Stimulated activated memory B cell treated with anti-CD40 and anti-IgM and Interleukin-4, amounts not matched to agents 10 μg/mL and 1 μg/mL and 100 μg/mL, for 72 hours (primary cell): ENCODE measurements at places on chromosomes 12 and 14.

DNA sequence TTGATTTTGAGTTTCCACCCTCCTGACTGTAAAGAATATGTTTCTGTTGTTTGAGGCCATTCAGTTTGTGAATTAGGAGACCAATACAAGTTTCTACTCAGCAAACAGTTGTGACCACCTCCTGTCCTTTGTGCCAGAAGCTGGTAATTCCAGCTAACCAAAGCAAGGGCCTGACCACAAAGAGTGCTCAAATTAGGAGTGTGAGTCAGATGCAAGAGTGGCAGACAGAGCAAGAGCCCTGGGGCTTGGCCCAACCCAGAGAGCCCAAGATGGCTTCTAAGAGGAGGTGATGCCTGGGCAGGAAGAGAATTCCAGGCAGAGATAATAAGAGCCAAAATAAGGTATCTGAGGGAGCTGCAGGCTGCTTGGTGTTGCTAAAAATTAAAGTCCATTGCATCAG is 77.7 kb upstream of the C14orf132 start:
- no peak for ATAC-seq

DNA sequence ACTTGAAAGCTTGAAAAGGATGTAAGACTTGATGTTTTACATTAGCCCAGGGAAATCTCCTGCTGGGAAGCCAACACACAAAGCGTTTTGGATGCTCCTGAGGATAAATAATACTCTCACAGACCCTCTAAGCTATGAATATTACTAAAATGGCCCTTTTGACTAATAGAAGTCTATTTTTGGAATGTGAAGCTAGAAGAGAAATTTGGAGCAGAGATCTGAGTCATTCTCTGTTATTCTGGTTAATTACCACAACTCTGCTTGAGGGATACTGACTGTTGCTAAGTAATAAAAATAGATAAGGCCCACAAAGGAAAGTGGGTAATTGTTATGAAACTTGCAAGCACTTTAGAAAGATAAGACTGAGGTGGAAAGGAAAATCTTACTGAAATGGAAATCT is 346.2 kb upstream of the STXBP6 start:
- no peak for ATAC-seq

DNA sequence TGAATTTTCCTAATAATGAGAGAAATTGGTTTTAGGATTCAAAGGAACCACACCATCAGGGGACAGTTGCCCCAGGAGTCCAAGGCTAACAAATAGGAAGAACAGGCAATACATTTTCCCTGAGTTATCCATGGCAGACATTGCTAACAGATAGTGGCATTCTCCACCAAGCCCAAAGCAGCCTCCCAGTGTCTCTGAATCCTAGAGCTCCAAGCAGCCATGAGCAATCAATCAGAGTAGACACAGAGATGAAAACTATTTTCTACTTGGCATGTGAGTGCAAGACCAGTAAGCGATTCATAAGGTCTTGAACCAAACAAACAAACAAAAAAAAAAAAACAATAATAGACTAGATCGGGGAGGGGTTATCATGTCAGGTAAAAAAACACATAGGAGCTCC is 515.7 kb downstream of the MED13L start:
- no peak for ATAC-seq

- no peak for ATAC-seq
Observed at GRCh38 chr14:103136388-103137271, 13.4 kb downstream of the TNFAIP2 start.

DNA sequence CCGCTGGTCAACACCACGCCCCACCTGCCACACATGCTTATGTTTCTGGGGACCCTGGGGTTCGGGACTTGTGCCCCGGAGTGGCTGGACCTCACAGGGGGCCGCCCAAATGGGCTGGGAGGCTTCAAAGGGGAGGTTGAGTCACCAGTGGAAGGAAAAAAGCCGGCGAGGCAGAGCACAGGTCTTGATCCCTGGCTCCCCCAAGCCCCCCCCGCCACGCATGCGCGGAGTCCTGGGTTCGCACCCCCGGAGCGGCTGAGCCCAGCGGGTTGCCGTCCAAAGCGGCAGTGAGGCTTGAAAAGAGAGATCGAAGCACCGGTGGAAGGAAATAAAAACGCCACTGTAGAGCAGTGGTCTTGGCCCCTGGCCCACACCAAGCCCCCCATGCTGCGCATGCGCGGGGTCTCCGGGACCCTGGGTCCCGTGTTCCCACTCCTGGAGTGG is 313.5 kb downstream of the ALG10 start:
- ATAC-seq, result no peak

GRCh38 chr12:45468751-45469615 is 253.1 kb downstream of the ANO6 start:
- no peak for ATAC-seq

GRCh38 chr12:6372403-6373003 is 2.9 kb downstream of the SCNN1A start:
- no peak for ATAC-seq

DNA sequence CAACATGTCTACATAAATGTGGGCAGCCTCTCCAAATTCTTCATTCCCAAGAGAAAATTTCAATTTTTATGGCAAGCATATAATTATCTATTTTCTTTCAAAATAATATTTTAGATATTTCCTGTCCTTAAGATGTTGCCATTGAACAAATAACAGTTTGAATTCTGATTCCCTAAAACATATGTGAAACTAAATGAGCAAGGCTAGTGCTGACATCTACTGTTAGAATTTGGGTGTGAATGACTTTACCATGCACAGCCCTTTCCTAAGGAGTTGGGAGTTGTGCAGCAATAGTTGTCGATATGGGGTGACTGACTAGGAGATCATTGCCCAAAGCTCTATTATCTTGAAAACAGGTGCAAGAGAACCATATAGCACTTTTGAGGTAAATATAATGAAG is 108.2 kb upstream of the SLC38A4 start:
- no peak for ATAC-seq

DNA sequence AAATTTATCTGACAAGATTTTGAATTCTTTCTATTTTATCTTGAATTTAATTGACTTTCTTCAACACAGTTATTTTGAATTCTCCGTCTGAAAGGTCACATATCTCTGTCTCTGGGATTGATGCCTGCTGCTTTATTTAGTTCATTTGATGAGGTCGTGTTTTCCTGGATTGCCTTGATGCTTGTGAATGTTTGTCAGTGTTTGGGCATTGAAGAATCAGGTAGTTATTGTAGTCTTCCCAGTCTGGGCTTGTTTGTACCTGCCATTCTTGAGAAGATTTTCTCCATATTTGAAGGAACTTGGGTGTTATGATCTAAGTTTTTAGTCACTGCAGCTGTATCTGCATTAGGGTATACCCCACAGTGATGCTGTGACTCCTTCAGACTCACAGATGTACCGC is 315.8 kb upstream of the DDHD1 start:
- no peak for ATAC-seq

- no peak for ATAC-seq
Observed at GRCh38 chr14:52618602-52619001, 66.0 kb downstream of the GPR137C start.

DNA sequence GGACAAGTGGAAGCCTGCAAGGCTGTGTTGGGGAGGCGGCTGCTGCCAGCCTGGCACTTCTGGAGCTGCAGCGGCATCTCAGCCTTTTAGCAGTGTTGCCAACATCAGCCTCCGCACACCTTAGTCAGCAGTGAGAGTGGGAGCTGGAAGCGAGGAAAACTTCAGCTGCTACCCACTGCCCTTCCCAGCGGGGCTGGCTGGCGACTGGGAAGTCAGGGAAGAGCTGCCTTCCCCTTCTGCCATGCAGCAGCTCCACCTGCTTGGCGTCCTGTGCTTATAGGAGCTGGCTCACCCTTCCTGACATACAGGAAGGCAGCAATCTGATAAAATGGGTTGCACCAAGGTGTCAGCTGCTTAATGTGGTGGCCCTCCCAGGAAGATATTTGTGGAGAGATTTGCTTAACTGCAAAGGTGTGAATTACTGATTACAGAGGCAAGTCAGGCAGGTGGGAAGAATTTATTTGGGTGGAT is 15.4 kb upstream of the PLEKHG3 start:
- ATAC-seq, result no peak

DNA sequence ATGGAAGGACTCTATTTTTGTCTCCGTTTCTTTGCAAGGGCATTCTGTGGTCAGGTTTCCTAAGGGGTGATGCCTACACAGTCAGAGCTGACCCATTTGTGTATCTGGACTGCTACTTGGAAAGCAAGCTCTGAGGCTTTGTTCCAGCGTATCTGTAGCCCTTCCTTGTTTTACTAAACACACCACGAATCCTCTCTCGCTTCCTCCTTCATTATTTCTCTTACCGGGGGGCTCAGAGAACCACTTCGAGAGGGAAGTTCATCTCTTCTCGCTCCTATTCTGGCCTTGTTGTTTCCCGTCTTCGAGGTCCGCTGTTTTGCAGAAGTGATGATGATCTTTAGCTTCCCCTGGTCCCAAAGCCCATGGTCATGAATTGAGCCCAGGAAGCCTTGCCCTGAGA is 164.7 kb downstream of the SSPN start:
- no peak for ATAC-seq

DNA sequence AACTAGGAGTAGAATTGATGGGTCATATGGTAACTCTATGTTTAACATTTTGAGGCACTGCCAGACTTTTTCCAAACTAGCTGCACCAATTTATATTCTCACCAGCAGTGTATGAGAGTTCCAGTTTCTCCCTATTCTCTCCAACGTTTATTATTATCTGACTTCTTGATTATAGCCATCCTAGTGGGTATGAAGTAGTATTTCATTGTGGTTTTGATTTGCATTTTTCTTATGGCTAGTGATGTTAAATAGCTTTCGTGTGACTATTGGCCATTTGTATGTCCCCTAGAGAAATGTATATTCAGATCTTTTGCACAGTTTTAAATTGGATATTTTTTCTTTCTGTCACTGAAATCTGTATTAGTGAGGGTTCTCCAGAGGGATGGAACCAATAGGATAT is 37.8 kb downstream of the HELB start:
- ATAC-seq, result no peak

- ATAC-seq, result no peak
Observed at GRCh38 chr14:68557648-68558047, 235.2 kb downstream of the ZFP36L1 start.

DNA sequence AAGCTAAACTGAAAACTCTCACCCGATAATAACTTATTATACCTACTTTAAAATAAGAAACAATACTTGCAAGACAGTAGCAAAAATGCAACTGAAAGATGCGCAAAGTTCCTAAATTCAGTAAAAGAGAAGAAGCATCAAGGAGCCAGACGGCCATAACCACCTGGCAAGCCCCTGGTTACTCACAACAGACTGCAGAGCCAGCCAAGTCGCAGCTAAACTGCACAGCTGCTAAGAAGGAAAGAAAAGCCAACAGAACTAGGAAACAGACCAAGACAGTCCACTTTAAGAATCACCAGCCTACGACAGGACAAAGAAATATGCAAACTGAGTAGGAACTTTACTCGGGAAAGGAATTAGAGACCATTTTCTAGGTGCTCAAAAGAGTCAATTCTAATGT is 127.9 kb downstream of the TMTC1 start:
- no peak for ATAC-seq

DNA sequence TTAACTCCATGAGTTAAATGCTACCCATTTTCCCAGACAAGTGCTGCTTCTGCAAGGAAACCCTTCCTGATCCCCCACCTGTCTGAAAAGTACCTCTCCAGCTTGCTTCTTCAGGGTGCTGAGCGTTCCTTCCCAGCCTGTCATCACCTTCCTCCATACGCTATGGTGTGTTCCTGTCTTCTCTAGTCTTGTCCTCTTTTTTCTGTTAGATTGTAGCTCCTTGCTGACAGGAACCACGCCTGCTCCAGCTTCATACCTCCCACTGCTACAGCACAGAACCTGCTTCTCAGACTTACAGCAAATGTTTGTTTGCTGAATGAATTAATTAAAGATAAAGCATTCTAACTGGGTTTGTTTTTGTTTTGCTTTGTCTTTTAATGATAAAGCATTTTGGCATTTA is 39.1 kb downstream of the ERH start:
- no peak for ATAC-seq

- ATAC-seq, result no peak
Observed at GRCh38 chr12:7994731-7995205, 37.7 kb upstream of the FOXJ2 start.

DNA sequence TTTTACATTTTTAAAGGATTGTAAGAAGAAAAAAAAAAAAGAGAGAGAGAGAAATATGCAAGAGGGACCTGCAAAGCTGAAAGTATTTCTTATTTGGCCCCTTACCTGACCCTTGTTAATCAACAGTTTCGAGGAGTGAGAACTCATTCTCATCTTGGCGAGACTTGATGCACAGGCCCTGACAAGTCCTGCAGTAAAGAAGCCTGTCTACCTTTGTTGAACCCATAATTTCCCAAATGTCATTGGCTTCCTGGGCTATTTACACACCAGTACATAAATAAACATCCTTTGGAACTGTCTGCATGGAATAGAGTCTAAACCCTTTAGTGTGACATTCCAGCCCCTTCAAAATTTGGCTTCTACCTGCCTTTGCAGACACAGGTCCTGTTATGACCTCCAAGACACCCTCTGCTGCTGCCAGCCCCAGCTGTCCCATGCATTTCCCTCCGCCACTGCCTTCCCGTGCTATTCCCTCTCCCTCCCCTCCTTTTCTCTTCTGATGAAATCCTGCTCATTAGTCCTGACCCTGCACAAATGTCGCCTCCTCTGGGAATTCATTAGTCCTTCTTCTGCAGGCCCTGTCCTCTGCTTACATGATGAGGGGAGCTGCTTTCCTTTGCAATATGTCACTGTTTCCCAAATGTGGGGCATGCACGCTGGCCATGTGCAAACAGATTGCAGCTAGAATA is 35.1 kb downstream of the MYL2 start:
- no peak for ATAC-seq

DNA sequence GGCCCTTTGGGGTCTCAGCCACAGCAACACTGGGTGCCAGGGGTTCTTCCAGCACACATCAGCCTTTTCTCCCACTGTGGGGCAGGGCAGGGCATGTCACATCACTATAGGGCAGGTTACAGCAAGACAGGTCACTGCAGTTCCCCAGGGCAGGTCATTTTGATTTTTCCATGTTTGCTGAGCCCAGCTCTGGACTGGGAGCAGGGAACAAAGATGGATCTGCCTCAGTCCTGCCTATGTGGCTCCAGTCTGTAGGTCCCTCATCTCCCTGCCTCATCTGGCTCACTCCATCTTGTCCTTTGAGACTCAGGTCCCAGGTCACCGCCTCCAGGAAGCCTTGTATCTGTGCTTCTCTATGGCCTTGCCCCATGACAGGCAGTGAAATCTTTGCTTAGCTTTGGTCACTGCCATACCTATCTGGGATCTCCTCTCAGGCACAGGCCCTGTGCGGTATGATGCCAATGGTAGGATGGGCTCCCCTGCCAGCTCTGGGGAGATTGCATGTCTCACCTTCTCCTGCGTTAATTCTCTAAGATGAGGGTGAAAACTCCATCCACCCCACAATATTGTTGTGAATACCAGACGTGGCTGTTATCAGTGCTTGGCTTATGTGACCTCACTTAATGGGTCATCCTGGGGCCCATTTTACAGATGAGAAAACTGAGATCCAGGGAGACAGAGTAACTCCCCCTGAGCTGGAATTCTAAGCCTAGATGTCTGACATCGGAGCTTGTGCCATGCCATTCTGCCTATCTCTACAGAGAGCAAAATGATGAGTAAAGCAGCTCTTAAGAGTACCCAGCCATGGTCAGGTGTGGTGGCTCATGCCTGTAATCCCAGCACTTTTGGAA is 1.5 kb downstream of the SERPINA6 start:
- peak; percentile 8 for ATAC-seq
